Naive B cell (primary cell): ENCODE measurements at places on chromosomes 13 and 19.

- no peak overlapping the region for H3K27ac ChIP-seq
- no peak for DNase-seq
- peaks cover 14% of the 10 kb centered on the region for H3K36me3 ChIP-seq
These were observed 32.6 kb upstream of the ADGRE1 start for GRCh38 chr19:6854758-6855157.

DNA sequence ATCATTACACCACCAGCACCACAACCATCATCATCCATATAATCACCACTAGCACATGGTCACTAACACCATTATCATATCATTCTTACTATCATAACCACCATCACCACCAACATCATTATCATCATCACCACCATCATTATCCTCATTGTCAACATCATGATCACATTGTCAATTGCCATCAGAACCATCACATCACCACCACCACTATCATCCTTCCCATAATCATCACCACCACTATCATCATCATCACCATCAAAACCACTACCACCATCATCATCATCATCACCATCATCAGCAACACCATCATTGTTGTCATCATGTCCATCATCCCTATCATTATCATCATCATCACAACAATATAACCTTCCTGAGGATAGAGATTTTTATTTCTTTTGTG is 58.1 kb downstream of the MBD3L1 start:
- H3K27ac ChIP-seq: no peak overlapping the region
- DNase-seq: no peak
- H3K4me1 ChIP-seq: no peaks in the 10 kb centered on the region
- H3K36me3 ChIP-seq: no peaks in the 10 kb centered on the region

GRCh38 chr19:16146112-16146511 is 2.6 kb downstream of the HSH2D start:
- H3K36me3 ChIP-seq: peaks cover 4% of the 10 kb centered on the region
- DNase-seq: no peak
- peak overlapping the region; percentile 82 for H3K27ac ChIP-seq
- H3K27me3 ChIP-seq: no peaks in the 10 kb centered on the region
- H3K4me3 ChIP-seq: peak overlapping the region; percentile 97

DNA sequence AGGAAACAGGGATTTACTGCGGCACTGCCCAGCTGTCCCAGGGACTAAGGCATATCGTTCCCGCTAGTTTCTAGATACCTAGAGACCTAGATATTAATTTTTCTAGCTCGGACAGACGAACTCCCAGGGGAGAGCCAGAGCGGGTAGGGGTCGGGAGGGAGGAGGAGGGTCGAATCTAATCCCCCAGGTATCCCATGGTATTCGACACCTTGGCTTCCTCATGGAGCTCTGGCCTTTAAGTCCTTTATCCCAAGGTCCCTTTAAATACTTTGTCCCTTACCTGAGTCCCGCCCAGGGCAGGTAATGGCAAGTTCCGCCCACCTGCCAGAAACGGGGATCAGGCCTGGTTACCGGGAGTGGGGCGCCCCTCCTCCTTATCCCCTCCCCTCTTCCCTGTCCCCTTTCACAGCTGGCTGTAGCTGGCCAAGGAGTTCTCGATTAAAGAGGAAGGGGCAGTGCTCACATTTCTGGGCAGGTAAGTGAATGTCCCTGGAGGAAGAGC is at the start of gene PRRG2:
TSS of gene PRRG2 (plus strand) at position 310 of the 502 bp plus-strand sequence. CDS start 1,904 bp downstream, outside the sequence.
- no peaks in the 10 kb centered on the region for H3K27me3 ChIP-seq
- peak within 1 kb of the TSS; percentile 92 for H3K27ac ChIP-seq
- DNase-seq: no peak
- peaks cover 17% of the 10 kb centered on the region for H3K4me1 ChIP-seq
- no peaks in the 10 kb centered on the region for H3K36me3 ChIP-seq
- H3K4me3 ChIP-seq: peak within 1 kb of the TSS; percentile 99

- peak; percentile 61 for DNase-seq
- H3K27ac ChIP-seq: peak overlapping the region; percentile 92
- no peaks in the 10 kb centered on the region for H3K27me3 ChIP-seq
- H3K36me3 ChIP-seq: peaks cover 10% of the 10 kb centered on the region
- H3K4me3 ChIP-seq: peak overlapping the region; percentile 66
These were observed 5.5 kb upstream of the IFI30 start for GRCh38 chr19:18167975-18168645.

- no peaks in the 10 kb centered on the region for H3K4me1 ChIP-seq
- H3K27ac ChIP-seq: no peak overlapping the region
- peaks cover 22% of the 10 kb centered on the region for H3K27me3 ChIP-seq
- H3K36me3 ChIP-seq: no peaks in the 10 kb centered on the region
- no peak for DNase-seq
These were observed 88.0 kb downstream of the ENOX1 start for GRCh38 chr13:43698758-43699157.

DNA sequence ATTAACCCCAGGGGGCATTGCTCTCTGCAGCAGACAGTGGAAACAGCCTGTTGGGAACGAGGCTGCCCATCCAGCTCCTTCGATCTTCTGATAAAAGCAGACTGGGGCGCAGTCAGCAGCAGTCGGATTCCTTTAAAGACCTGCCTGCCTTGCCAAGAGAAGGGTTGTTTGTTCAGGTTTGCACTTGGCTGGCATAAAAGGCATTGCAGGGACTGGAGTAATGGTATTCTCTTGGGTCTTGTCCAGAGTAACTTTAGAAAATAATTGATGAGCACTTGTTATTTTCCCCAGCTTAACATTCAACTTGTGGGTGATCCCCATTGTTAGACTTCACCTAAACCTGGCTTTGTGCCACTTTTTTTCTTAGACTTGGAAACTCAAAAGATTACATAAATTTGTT is 67.3 kb upstream of the SLC10A2 start:
- H3K27me3 ChIP-seq: no peaks in the 10 kb centered on the region
- no peak for DNase-seq
- no peaks in the 10 kb centered on the region for H3K4me1 ChIP-seq
- no peak overlapping the region for H3K27ac ChIP-seq
- no peaks in the 10 kb centered on the region for H3K36me3 ChIP-seq
